Globus pallidus (tissue), 1 donor: ENCODE measurements at places on chromosomes 12 and 14.

DNA sequence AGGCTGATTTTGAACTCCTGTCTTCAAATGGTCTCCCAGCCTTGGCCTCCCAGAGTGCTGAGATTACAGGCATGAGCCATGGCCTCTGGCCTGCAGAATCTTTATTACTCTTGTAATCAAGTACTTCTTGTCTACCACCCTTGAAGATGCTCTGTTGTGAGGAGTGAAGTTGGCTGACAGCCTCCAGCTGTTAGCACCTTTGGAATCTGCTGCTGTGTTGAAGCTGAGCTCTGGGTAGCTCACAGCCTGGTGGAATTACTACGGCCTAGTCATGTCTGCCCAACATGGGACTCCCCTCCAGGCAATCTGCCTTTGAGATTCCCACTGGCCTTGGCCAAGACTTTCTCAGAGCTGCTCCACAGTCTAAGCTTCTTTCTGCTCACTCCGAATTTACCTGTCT, 5.8 kb upstream of the C12orf75 start:
- DNase-seq: no peak

DNA sequence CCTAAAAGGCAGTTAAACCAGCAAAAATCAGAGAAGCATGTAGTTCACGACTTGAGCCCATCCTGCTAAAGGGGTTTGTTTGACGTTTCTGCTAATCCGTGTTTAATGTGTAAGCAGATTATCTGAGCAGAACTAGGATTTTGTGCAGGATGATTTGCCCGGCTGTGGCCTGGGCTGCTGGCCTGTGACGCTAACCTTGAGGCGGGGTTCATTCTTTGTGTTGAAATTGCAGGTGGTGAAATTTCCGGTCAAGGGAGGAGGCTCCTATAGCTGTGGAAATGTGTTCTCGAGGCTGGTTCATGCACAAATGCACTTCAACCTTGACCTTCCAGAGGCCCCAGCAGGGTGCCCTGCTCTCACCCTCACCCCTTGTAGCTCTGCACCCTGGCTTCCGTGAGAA, 63.7 kb downstream of the SLC24A4 start:
- no peak for DNase-seq

DNA sequence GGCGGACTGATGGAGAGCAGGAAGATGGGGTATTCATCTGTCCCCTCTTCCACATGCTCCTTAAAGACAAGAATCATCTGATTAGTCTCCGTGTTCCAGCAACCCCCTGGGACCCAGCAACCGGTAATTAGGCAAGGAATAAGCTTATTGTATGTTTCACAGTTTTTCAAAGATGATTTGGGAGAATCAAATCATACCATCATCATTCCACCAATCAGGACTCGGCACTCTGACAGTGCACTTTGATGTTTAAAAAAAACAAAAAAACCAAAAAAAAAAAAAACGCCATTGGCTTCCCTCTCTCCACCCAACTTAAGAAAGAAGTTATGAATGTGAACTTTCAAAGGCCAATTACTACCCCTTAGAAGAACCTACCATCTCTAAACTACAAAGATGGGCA, 1.3 kb upstream of the DYNC1H1 start:
- DNase-seq: no peak

GRCh38 chr12:27305673-27306456, 26.8 kb upstream of the BMAL2 start:
- DNase-seq: peak; percentile 31

DNA sequence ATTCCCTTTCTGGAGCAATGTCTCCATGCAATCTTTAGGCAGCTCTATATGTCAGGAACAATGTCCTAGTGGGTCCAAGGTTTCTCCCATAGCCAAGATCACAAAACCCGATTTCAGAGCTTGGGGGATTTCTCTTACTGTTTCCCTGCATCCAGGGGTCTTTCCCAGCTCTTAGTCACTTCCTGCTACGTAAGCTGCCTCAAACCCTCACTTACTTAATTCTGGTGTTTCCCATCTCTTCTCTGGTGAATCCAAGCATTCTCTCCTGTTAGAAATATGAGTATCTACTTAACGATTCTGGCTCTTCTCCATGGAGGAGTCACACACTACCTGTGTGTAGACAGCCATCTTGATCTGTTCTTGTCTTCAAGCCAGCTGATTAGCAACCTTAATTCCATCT, 80.0 kb downstream of the IFNG-AS1 start:
- no peak for DNase-seq

DNA sequence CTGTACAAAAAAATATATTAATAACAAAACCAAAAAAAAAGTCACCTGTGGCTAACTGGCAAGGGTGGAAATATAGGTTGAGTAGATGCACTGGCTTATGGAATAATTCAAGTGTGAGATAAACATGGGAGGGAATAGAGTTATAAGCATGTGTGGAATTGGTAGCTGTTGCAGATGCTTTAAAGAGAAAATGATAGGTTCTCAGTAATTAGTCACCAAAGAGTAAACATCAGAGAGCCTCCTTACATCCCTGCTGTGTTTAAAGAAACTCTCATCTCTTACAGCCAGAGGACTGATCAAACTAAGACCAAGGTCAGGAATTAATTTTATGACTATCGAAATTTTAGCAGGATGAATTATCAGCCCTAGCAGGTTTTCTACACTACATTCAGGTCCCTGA, 70.5 kb downstream of the EGLN3 start:
- no peak for DNase-seq

GRCh38 chr12:7472060-7472459, 28.1 kb upstream of the CD163L1 start:
- DNase-seq: no peak

DNA sequence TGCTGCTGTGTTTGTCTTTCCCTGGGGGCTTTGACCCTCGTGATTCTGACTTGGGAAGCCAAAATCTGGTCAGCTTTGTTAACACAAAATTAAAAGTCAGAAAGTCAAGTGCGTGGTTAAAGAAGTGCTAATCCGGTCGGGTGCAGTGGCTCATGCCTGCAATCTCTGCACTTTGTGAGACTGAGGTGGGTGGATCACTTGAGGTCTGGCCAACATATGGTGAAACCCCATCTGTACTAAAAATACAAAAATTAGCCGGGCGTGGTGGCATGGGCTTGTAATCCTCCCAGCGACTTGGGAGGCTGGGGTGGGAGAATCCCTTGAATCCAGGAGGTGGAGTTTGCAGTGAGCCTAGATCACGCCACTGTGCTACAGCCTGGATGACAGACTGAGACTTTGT, 844.6 kb downstream of the VRK1 start:
- no peak for DNase-seq

DNA sequence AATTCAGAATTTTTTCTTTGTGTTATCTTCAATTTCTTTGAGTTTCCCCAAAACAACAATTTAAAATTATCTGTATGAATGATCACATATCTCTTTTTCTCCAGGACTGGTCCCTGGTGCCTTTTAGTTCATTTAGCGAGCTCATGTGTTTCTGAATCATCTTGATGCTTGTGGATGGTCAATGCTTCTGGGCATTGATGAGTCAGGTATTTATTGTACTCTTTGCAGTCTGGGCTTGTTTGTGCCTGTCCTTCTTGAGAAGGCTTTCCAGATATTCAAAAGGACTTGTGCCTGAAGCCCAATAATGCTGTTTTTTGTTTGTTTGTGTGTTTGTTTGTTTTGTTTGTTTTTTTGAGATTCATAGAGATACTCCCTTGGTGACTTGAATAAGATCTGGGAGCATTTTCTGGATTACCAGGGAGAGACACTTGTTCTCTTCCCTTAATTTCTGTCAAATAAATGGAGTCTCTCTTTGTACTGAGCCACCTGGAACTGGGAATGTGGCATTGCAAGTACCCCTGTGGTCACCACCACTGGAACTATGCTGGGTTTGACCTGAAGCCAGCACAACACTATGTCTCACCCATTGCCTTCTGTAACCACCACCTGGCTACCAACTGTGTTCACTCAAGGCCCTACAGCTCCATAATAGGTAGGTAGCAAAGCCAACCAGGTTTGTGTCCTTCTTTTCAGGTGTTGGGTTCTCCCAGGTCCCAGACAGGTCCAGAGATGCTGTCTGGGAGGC, 56.3 kb downstream of the SLC6A15 start:
- DNase-seq: no peak

DNA sequence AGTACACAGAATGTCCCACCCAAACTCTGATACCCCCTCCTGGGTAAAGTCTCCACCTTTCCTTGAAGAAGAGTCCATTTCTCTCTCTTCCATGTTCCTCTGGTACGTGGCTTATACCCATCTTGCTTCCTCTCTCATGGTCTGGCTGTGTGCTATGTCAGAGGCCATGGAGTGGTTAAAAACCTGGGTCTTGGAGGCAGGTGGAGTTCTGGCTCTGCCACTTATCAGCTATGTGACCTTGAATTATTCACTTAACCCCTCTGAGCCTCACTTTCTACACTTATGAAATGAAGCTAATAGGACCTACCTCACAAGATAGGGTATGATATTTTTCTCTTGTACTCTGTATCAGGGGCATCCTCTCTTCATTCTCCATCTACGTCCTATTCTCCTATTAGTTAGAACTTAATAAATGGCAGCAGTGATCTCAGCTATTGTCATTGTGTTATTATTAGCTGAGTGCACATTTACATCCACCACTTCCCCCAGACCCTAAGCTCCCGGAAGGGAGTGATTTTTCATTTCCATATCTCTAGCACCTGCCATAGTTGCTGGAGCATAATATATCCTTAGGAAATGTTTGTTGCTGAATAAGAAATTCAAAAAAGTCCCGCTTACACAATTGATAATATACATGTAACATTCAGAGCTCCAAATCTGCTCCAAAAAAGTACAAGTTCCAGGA, 59.8 kb upstream of the NOS1 start:
- no peak for DNase-seq

DNA sequence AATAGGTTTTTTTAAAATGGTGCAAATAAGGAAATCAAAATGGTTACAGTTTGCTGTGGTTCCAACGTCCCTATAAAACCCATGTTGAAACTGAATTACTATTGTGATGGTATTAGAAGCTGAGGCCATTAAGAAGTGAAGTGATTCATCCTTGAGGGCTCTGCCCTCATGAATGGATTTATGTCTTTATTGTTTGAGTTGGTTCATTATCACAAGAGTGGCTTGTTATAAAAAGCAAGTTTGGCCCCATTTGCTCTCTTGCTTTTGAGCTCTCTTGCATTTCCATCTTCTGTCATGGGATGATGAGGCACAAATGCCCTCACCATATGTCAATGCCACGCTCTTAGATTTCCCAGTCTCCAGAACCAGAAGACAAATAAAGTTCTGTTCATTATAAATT, 62.3 kb downstream of the PRKD1 start:
- DNase-seq: no peak

GRCh38 chr14:99549684-99550083, 54.3 kb downstream of the CCDC85C start:
- DNase-seq: no peak

DNA sequence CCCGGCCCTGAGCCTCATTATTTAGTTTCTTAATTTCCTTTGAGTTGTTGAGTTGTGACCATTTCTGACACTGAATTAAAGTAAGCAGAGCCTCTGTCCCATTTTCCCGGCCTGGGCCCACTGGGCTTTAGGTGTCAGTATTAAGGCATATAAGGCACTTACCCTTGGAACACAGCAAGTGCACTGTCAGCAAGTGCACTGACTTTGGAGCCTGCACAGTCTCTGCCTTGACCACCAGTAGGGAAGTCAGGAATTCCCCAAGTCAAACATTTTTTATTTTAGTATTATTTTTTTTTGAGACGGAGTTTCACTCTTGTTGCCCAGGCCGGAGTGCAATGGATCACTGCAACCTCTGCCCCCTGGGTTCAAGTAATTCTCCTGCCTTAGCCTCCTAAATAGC, 56.6 kb downstream of the MAX start:
- DNase-seq: no peak

- DNase-seq: peak; percentile 48
Observed at GRCh38 chr12:89349814-89350213, 2.5 kb downstream of the DUSP6 start.

DNA sequence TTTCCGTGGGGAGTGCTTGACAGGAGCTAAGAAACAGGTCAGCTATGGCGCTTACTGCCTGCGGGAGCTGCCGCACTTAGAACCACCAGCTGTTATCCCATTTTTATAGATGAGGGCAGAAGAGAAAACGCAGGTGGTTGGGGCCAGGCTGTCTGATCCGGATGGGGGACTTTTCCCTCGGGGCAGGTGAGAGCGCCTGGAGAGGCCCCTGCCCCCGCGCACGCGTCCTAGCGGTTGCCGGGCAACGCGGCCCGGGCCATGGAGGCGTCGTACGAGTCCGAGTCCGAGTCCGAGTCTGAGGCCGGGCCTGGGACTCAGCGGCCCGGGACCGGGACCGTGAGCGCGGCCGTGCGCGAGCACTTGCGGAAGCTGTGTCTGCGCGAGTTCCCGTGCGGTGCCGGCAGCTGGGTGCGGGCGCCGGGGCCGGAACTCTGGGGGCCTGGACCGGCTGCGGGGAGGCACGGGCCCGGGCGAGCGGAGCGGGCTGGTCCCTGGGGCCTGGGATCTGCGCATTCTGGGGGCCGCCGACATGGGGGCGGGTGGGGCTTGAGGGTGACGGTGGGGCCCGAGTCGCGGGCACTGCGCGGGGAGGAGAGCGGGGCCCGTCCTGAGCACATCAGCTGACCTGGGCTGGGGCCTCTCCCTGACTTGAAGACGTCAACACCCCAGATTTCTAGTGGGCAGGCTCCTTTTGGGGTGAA, at the start of gene LRRC43:
Gene LRRC43 (plus strand): TSS at position 237 of the 701 bp plus-strand sequence. CDS start 22 bp downstream, at position 259.
- no peak for DNase-seq

DNA sequence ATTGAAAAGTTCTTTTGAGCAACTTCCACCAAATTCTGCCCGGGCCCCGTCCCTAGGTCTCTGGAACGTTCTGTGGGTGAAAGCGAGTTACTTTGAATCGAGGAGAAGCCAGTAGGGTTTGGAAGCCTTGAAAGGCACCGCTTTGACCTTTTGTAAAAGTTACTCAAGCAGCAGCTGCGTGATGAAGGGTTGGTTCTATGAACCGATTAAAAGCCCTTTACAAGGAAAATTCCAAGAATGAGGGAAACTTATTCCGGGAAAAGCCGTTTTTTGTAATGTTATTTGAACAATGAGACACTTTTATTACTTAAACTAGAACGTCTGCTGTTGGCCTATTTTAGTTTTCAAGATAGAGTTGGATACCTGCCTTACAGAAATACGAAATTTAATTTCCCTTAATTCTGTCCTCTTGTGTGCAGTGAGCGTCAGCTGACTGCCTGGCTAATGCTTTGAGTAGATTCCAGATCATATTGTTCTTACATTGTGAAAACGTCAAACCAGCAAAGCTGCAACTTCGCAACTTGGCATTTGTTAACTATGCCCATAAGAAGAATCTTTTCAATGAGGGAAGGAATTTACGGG, 906 bp downstream of the LARP4 start:
- DNase-seq: peak; percentile 38

GRCh38 chr12:67937822-67938221, 51.4 kb upstream of the IFNG-AS1 start:
- no peak for DNase-seq

GRCh38 chr12:86104087-86104486, 152.1 kb downstream of the MGAT4C start:
- no peak for DNase-seq

DNA sequence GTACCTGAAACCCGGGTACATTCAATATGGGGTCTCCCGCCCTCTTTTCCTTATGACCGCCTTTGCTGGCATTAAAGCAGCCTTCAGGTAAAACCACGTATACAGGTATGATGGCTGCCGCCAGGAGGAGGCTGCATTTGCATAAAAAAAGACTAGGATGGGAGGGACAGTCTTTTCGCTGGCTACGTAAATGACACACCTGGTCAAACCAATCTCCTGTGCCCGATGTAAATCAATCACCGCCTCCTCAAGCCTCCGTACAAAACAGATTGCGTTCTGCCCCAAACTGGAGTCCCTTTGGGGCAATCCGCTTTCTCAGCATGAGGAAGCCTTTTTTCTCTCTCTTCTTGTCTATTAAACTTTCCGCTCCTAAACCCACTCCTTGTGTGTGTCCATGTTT, 8.1 kb upstream of the ALDH1L2 start:
- DNase-seq: no peak

- DNase-seq: no peak
Observed at GRCh38 chr12:68414988-68415387, 82.8 kb upstream of the MDM1 start.

- peak; percentile 12 for DNase-seq
Observed at GRCh38 chr12:25384893-25385248, 134.1 kb upstream of the KRAS start.
